Mesangial cell (primary cell): ENCODE measurements at places on chromosomes 16 and 17. TPM values are rescaled to one million over a fixed set of nuclear protein-coding genes. Genes with fewer than 3 reads are reported as not detected.

The USP36 gene
- total RNA-seq, result 25.3 and 25.6 TPM in 2 replicates

The TUBD1 gene
- 3.8 and 4.1 TPM in 2 replicates for total RNA-seq

The TEX19 gene
- not detected in 2 replicates for total RNA-seq

The CEMP1 gene
- total RNA-seq, result not detected in 2 replicates

The SHISA6 gene
- not detected in 2 replicates for total RNA-seq

The ULK2 gene
- 11.9 and 28.1 TPM in 2 replicates for total RNA-seq

The CCL2 gene
- total RNA-seq, result 1.5 and 5.4 TPM in 2 replicates

The CFAP97D1 gene
- total RNA-seq, result not detected in 2 replicates

The RHBDL1 gene
- total RNA-seq, result 0.16 and 2.9 TPM in 2 replicates

The FBXO39 gene
- total RNA-seq, result not detected in 2 replicates

The TBC1D3C gene
- total RNA-seq, result 2.7 TPM in 1 of 2 replicates, not detected in the other

The HAS3 gene
- 1.0 and 3.6 TPM in 2 replicates for total RNA-seq

The RNF43 gene
- total RNA-seq, result 0.49 and 0.63 TPM in 2 replicates

The TSNAXIP1 gene
- 0.81 and 1.4 TPM in 2 replicates for total RNA-seq

The PSMD12 gene
- total RNA-seq, result 6.8 and 15.5 TPM in 2 replicates

The RFFL gene
- total RNA-seq, result 21.2 and 29.8 TPM in 2 replicates

The CCT6B gene
- 0.33 and 0.38 TPM in 2 replicates for total RNA-seq

The G6PC1 gene
- not detected in 2 replicates for total RNA-seq

The PRR11 gene
- 8.6 and 61.8 TPM in 2 replicates for total RNA-seq

The MT1H gene
- 8.6 TPM in 1 of 2 replicates, not detected in the other for total RNA-seq

The CDH15 gene
- 0.13 TPM in 1 of 2 replicates, not detected in the other for total RNA-seq

The ZMYND15 gene
- total RNA-seq, result 0.13 and 0.16 TPM in 2 replicates

The CCL1 gene
- total RNA-seq, result not detected in 2 replicates

The CALB2 gene
- total RNA-seq, result 0.76 TPM in 1 of 2 replicates, not detected in the other

The ACSM3 gene
- total RNA-seq, result 2.9 and 13.4 TPM in 2 replicates

The KDM6B gene
- total RNA-seq, result 4.1 and 12.0 TPM in 2 replicates

The NXN gene
- total RNA-seq, result 71.5 and 72.2 TPM in 2 replicates

The ROGDI gene
- total RNA-seq, result 25.9 and 45.0 TPM in 2 replicates

The SLC12A3 gene
- total RNA-seq, result not detected in 2 replicates

The SLC43A2 gene
- total RNA-seq, result 7.3 and 17.2 TPM in 2 replicates

The CRHR1 gene
- total RNA-seq, result not detected in 2 replicates

The SPATA22 gene
- total RNA-seq, result 0.38 TPM in 1 of 2 replicates, not detected in the other

The EPOP gene
- 0.38 and 2.4 TPM in 2 replicates for total RNA-seq

The ZNRF1 gene
- 19.6 and 22.2 TPM in 2 replicates for total RNA-seq

The GAN gene
- total RNA-seq, result 3.6 and 5.3 TPM in 2 replicates

The AATK gene
- total RNA-seq, result 0.89 TPM in 1 of 2 replicates, not detected in the other

The TMEM238L gene
- not detected in 2 replicates for total RNA-seq

The NKIRAS2 gene
- 52.5 and 74.7 TPM in 2 replicates for total RNA-seq

The FOXC2 gene
- 30.0 and 42.9 TPM in 2 replicates for total RNA-seq

The GAST gene
- total RNA-seq, result not detected in 2 replicates

The TMEM204 gene
- total RNA-seq, result 1.6 and 4.4 TPM in 2 replicates

The SYNGR3 gene
- total RNA-seq, result 4.6 and 10.0 TPM in 2 replicates

The PRR29 gene
- 0.38 and 0.49 TPM in 2 replicates for total RNA-seq
